Right ventricle myocardium inferior (tissue), 1 donor: ENCODE measurements at places on chromosomes 1 and 21. TPM values are rescaled to one million over a fixed set of nuclear protein-coding genes. Genes with fewer than 3 reads are reported as not detected.

Gene NTPCR
- total RNA-seq: 53.2 TPM

Gene C1QC
- 140 TPM for total RNA-seq

Gene TINAGL1
- 273 TPM for total RNA-seq

- no peak for DNase-seq
These were observed 32.7 kb upstream of the ASB17 start for GRCh38 chr1:75964760-75965408.

GRCh38 chr1:161864577-161864976 lies 98.5 kb downstream of the ATF6 start:
- DNase-seq: no peak
